ENCODE measurements at places on chromosomes 5 and 9. TPM values are rescaled to one million over a fixed set of nuclear protein-coding genes. Genes with fewer than 3 reads are reported as not detected.

DNA sequence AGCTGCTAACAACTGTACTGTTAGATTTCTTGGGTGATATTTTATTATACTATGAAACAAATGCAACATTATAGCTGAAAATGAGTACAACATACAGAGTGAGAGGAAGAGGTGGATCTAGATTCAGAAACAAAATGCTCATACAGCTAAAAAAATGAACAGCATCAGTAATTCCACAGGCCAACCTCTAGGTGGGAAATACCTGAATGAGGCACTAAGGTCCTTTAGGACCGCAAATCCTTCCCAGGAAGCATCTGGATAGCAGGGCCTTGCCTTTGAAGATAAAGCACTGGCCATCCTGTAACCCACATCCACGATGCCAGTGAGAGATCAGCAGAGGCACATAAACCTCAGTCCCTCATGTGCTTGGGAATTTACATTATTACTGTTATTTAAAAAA lies 310.8 kb downstream of the YTHDC2 start:
- DNase-seq: no peak

- DNase-seq: no peak
Measured at GRCh38 chr9:106104887-106105286, 410.5 kb downstream of the TMEM38B start.

GRCh38 chr5:102523541-102524175 lies 24.9 kb upstream of the SLCO6A1 start:
- DNase-seq: no peak

The ARL10 gene
- total RNA-seq: 6.0 TPM

DNA sequence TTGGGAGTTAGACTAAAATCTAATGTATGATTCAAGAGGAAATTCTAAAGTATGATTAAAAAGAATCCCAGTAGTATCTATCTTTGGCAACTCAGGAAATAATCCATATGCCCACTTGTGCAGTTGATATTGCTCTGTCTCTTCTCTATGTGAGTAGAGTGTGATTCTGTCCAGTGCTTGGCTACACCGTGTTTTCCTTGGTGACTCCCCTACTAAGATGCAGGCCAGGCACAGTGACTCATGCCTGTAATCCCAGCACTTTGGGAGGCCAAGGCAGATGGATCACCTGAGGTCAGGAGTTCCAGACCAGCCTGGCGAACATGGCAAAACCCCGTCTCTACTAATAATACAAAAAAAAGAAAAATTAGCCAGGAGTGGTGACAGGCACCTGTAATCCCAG lies 495.4 kb downstream of the MAT2B start:
- DNase-seq: no peak

The KCNN2 gene
- 7.2 TPM for total RNA-seq

DNA sequence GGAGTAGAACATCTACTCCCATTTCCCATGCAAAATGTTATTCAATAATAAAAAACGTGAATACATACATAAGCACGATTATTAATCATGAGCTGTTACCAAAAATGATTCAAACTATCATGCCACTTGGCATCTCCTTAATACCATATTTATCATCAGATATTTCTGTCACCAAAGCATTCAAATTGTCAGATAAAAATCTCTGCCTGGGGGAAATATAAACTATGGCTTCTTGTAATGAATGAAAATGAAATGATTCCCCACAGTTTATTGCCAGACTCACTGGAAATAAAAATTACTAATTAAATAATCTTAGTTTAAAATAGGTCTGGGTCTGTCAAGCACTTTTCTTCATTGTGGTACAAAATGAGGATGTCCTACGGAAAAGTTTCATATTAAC lies 265.4 kb downstream of the EDIL3 start:
- no peak for DNase-seq

GRCh38 chr5:137265457-137265856 lies 233.7 kb downstream of the SPOCK1 start:
- DNase-seq: no peak

GRCh38 chr5:62152394-62153087 lies 153.5 kb upstream of the KIF2A start:
- no peak for DNase-seq

- no peak for DNase-seq
Measured at GRCh38 chr9:126982215-126983002, 67.8 kb downstream of the RALGPS1 start.

The OGN gene
- 19.2 TPM for total RNA-seq

DNA sequence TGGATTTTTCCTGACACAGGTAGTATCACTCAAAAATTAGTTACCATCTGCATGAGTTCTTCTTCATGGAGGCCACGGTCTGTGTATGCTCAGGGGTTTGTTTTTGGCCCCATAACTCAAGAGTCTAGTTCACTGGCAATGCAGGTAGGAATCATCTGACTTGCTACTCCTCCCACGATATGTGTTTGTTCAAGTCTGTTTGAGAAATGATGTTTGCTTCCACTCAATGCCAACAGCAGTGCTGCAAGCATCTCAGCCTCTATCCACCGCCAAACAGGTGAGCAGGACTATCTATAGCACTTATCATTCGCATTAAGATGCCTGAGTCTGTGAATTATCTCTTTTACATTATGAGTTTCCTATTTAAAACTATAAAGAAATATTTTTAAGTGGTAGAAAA lies 264.8 kb upstream of the PTGER4 start:
- DNase-seq: no peak

GRCh38 chr5:17276445-17276844 lies 59.0 kb downstream of the BASP1 start:
- DNase-seq: no peak

The FOXD4L5 gene
- total RNA-seq: 0.08 TPM

DNA sequence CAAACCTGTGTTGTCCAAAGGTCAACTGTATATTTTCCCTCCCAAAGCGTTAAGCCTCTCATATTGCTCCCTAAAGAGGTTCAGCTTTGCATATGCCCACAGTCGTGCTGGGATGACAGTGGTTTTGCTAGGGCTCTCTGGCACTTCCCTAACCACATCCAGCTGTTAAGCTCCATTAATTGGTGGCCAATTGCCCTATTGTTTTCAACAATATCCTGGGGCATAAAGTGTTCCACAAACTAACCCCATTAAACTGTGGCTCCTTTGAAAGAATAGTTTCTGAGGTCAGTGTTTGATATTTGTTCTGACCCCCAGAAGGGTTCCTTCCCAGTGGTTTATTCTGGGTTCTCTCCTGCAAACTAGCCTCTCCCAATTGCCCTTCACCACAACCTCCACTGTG lies 194.5 kb downstream of the HSD17B3 start:
- no peak for DNase-seq

- DNase-seq: no peak
Measured at GRCh38 chr5:151224372-151224771, 480 bp upstream of the CCDC69 start.

GRCh38 chr9:37011530-37011929 lies 22.5 kb downstream of the PAX5 start:
- no peak for DNase-seq

DNA sequence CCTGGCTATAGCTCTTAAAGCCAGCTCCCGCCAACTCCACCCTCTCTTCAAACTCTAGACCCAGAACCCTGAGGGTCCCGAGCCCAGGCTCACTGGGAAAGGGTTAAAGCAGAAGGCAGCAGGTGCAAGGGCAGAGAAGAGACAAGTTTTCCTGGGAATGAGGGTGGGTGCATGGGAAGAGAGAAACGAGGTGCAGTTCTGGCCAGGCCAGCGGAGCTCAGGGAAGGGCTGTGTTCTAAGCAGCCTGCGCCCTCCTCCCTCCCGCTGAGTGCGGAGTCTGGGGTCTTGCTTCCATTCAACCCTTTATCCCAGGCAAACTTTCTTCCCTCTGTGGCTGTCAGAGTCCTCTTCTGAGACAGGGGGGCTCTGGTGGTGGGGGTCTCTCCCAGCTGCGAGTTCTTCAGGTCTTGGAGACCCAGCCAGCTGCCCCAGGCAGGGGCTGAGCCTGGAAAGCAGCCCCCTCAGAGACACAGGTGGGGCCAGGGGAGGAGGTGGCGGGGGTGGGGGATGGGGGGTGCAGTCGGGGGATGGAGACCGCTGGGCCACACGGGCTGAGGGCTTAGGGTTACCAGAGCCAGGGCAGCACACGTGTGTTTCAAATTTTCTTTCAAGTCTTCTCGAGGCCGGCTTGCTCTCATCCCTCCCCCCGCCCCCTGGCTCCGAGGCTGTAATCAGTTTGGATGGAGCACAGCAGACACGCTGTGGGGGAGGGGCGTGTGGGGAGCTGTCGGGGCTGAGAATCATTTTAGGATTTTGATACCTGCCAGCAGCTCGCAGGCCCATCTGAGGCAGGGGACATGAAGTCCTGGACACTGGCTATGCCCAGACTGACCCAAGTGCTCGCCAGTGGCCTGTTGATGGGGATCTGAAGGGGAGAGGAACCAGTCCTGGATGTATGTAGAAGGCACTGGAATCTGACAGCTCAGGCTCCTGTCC lies 169.6 kb upstream of the SMIM23 start:
- no peak for DNase-seq

The ACOT12 gene
- total RNA-seq: not detected

The ANKRD31 gene
- total RNA-seq: 0.11 TPM

DNA sequence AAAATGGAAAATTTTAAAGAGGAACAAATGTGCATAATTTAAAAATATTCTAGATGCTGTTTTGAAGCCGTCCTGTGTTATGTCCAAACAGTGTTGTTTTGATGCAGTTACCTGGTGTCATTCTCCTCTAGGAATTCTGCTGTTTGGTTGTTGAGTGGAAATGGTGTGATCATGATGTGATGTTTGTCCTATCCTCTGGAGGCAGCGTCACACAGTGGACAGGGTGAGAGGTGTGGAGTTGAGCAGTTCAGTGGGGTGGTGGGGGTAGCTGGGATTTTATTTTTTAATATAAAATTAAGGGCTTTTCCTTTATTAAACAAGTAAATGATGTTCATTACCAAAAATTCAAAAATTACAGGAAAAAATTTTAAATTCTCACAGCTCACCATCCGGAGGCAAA lies 31.2 kb downstream of the PRDM6 start:
- no peak for DNase-seq

DNA sequence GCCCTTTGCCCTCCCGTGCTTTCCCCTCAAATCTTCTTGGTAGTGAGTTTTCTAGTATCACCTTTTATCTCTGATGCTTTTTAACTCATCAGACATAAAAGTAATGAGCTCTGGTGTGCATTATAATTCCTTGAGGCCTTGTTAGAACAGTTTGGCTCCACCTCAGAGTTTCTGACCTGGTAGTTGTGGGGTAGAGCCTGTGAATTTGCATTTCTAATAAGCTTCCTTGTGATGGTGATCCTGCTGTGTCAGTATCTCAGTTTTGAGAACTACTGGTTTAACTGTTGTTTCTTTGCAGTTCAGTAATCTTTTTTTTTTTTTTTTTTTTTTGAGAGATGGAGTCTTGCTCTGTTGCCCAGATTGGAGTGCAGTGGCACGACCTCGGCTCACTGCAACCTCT lies 31.1 kb downstream of the UBE2D2 start:
- DNase-seq: no peak

- DNase-seq: no peak
Measured at GRCh38 chr9:73451003-73451402, 299.3 kb downstream of the ANXA1 start.

The SPATA31D4 gene
- total RNA-seq: not detected

DNA sequence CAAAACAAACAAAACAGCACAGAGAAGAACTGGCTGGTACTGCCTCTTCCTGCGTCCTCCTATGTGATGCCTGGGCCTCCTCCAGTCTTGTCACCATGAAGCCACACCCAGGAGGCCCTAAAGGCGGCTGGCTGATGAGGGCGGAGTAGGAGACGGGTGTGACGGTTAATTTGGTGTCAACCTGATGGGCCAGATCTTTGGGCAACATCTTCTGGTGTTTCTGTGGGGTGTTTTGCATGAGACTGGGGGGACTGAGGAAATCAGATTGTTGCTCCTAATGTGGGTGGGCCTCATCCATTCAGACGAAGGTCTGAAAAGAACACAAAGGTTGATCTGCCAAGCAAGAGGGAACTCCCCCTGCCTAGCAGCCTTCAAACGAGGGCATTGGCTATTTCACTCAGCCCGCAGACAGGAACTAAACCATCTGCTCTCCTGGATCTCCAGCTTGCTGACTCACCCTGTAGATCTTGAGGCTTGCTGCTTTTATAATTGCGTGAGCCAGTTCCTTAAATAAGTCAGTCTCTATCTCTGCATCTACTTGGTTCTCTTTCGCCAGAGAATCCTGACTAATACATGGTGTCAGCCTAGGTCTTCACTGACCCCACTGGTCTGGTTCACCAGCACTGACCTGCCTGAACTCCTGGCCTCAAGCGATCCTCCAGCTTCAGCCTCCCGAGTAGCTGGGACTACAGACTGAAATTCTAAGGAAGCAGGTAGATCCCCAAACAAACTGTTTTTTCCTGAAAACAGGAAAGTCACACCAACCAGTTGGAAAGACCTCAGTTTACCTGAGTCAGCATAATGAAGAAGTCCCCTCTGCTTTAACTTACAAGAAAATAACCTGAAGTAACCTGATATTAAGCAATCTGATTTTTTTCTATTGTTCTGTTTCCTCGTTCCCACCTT lies 12.8 kb upstream of the ZFP62 start:
- DNase-seq: no peak

The TNC gene
- total RNA-seq: 3.4 TPM

DNA sequence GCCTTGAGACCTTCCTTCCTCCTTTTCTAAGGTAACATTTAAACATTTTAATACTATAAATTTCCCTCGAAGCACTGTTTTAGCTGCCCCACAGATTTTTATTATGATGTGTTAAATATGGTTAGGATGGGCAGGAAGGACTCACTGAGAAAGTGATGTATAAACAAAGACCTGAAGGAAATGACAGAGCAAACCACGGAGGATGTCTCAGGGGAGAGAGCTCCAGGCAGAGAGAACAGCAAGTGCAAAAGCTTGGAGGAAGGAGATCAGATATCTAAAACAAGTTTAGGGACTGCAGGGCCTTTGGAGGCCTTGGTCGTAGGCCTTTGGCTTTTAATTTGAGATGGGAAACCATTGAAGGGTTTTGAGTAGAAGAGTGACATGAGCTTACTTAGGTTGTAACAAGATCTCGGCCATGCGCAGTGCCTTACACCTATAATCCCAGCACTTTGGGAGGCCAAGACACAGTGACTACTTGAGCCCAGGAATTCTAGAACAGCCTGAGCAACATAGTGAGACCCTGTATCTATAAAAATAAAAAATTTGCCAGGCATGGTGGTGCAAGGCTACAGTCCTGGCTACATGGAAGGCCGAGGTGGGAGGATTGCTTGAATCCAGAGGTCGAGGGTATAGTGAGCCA lies 35.5 kb upstream of the LRRTM2 start:
- DNase-seq: no peak

DNA sequence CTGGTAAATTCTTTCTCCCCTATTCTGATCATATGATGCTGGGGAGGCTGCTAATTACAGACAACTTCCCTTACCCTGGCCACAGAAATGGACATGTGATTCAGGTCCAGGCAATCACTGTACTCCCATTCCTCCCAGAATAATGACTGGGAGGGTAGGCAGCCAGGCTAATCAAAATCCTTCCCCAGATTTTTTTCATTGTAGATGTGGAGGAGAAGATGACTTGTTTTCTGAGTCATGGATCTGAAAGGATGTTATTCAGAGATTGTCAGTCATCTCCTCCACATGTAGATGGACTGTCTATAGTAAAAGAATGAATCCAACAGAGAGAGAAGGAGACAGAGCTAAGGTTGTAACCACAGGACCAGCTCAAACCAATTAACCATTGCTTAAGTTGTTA lies 123.9 kb upstream of the PUM3 start:
- DNase-seq: no peak

The PIP5K1B gene
- 71.9 TPM for total RNA-seq

The PTGES gene
- total RNA-seq: 1.9 TPM

- no peak for DNase-seq
Measured at GRCh38 chr5:76920491-76920890, 32.4 kb upstream of the CRHBP start.

The CYLC2 gene
- not detected for total RNA-seq

- DNase-seq: no peak
Measured at GRCh38 chr5:5638211-5638610, 215.7 kb downstream of the ICE1 start.

The PCDHB12 gene
- 0.69 TPM for total RNA-seq

- DNase-seq: no peak
Measured at GRCh38 chr5:43338862-43339261, 25.6 kb upstream of the HMGCS1 start.
